ENCODE measurements at places on chromosomes 13 and 19.

DNA sequence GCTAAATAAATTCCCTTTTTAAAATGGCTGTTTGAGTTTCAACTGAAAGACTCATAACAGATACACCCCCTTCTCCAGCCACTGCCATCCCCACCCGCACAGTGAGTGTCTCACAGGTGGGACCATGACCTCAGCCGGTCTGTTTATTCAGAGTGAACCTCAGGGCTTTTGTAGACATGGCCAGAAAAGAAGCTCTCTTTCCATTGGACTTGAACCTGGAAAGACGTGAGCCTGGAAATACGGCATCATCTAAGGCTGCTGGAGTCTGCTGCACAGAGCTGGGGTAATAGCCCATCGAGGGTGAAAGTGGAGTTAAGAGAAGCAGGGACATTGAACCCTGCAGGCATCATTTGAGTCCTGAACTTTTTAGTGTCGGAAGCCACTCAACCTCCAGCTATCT, 15.2 kb upstream of the KPNA3 start:
- DNase-seq: no peak

DNA sequence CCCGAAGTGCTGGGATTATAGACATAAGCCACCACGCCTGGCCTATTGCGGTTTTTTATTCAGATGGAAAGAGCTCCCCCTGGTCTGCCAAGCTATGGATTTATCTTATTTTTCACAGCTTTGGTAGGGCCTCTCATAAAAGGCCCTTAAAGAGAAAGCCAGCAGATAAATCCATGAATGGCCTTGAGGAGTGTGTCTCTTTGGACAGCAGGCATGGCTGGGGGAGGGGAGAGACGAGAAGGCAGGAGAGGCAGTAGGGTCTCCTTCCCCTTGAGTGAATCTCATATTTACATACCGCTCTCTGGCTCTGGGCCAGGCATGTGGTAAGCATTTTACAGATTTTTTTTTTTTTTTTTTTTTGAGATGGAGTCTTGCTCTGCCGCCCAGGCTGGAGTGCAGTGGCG, 25.2 kb downstream of the MARK4 start:
- no peak for DNase-seq

DNA sequence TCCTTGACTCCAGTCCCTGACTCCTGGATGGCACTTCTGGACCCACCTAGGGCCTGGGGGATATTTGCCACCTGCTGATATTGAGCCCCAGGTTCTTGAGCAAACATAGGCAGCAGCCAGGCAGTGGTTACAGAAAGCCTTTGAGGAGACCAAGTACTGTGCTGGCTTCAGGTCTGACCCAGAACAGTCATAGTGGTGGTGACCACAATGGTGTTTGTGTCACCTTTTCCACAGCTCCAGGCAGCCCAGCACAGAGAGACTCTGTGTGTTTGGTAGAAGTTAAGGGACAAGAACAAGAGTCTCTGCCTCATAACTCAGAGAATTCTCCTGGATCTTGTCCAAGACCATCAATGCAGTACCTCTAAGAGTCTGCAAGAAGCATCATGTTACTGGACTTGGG, 14.6 kb upstream of the CLC start:
- no peak for DNase-seq

GRCh38 chr13:100266026-100266425, 177.1 kb downstream of the PCCA start:
- no peak for DNase-seq

DNA sequence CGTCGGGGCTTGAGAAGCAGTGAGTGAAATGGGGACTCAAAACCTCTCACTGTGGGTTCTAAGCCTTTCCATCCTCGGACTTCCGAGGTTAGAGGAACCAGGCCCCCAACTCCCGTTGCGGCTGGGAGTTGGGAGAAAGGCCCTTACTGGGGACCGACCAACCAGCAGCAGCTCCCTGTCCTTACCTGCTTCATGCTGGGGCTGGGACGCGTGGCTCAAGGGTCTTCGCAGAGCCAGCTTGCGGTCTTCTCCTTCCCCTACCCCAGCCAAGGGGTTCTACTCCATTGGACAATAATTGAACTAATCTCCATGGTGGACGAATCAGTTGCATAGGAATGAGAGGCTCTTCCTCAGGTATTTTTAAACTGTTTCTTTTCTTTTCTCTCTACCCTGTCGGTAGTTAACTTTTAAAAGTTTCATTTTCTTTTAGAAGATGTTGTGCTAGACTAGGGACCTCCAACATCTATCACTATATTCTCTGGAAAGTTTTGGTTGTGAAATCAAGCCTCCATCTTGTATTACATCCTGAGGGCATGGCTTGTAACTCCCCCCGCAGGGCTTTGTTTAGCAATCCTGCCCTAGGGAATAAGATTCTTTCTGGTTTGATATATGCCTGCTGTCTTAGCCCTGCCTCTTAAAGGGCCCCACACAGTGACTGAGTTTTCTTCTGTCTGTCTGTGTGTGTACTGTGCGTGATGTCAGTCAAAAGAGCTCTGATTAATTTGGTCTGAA, 1027.1 kb upstream of the PCDH9 start:
- DNase-seq: peak; percentile 73

DNA sequence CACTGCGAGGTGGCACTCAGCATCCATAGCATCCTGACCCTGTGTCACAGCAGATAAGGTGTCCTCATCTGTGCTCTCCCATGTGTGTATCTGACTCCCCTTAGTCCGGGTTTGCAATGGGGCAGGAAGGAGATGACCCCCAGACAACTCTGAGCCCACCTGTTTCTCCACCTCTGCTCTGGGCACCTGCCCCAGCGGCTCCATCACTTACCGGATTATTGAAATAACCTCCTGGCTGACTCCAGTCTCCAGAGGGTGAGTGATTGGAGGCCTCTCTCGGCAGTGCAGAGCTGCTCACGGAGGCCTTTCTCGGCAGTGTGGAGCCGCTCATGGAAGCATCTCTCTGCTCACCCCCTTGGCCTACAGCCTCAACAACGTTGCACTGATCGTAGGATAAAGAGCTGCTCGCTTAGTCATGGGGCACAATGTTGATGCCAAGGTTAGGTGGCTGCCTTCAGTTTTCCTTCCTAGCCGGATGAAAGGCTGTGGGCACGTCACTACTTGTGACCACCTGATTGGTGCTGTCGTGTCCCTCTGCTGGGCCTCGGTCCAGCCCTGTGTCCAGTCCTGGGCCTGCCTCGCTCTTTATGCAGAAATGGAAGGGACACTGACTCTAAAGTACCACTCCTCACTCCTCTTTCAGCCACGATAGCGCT, 67.6 kb downstream of the TEX29 start:
- DNase-seq: no peak
